ENCODE measurements at places on chromosomes 1 and 21. TPM values are rescaled to one million over a fixed set of nuclear protein-coding genes. Genes with fewer than 3 reads are reported as not detected.

- no peak for DNase-seq
These were observed 585.4 kb upstream of the PLXNA2 start for GRCh38 chr1:208829595-208829994.

GRCh38 chr1:178692564-178693327 lies 32.3 kb upstream of the RALGPS2 start:
- DNase-seq, result no peak

DNA sequence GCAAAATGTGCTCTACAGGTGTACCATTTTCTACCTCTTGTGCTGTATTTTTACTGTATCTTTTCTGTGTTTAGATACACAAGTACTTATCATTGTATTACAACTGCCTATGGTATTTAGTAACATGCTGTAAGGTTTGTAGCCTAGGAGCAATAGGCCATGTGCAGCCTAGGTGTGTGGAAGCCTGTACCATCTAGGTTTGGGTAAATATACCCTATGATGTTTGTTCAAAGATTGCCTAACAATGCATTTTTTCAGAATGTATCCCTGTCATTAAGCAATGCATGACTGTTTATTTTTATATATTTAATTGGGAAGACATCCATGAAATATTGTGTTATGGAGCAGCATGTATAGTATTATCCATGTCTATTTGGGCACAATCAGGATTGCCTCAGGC lies 11.0 kb downstream of the ETV3L start:
- DNase-seq, result no peak

GRCh38 chr21:41877901-41878830 lies 978 bp downstream of the PRDM15 start:
- DNase-seq, result peak; percentile 37

DNA sequence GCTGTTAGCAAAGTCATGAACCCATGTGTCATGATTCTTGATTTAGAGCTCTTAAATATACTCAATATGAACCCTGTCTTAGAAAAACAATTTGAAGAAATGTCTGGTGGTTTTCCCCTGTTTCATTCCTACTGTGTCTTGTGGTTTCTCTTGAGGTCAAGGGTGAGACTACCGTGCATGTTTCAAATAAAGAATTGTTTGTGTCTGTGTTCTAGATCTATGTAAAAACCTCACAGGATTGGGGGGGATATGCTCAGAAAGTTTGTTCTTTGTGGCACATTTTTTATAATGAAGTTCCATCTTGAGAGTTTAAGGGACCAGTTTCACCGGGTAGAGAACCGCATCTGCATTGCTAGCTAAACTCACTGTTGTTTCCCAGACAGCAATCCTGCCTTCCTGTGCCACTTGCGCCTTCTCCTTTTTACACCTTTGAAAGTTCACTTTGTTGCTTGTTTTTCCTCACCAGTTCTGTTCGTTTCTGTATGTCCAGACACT lies 30.9 kb upstream of the CACYBP start:
- peak; percentile 90 for DNase-seq

DNA sequence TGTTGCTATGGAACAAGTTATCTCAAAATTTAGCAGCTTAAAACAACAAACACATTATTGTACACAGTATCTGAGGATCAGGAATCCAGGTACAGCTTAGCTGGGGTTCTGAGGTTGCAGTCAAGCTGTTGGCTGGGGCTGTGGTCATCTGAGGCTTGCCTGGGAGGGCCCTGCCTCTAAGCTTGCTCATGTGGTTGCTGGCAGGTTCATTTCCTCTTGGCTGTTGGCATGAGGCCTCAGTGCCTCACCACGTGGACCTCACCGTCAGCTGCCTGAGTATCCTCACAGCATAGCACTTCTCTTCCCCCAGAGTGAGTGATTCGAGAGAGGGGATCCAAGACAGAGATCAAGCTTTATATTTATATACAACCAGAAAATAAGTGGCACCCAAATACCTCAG lies 18.6 kb downstream of the NTPCR start:
- peak; percentile 86 for DNase-seq

- no peak for DNase-seq
These were observed 162.7 kb upstream of the RUNX1 start for GRCh38 chr21:35211782-35212181.

DNA sequence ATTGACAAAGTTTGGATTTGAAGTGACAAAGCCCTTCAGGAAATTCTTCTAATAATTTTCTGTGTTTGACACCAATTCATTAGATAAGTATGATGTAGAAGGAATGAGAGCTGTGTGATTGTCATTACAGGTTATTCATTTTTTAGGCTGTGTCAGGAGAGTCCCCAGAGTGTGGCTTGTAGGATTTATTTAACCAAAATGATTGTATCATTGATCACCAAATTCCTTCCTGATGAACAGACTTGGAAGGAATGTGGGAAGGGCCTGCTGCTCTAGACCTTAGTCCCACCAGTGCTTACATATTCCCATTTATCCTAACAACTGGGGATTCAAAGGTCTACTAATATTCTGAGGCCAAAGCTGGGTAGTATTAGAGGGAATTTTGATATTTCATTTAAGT lies 383.3 kb upstream of the KAZN start:
- peak; percentile 37 for DNase-seq

DNA sequence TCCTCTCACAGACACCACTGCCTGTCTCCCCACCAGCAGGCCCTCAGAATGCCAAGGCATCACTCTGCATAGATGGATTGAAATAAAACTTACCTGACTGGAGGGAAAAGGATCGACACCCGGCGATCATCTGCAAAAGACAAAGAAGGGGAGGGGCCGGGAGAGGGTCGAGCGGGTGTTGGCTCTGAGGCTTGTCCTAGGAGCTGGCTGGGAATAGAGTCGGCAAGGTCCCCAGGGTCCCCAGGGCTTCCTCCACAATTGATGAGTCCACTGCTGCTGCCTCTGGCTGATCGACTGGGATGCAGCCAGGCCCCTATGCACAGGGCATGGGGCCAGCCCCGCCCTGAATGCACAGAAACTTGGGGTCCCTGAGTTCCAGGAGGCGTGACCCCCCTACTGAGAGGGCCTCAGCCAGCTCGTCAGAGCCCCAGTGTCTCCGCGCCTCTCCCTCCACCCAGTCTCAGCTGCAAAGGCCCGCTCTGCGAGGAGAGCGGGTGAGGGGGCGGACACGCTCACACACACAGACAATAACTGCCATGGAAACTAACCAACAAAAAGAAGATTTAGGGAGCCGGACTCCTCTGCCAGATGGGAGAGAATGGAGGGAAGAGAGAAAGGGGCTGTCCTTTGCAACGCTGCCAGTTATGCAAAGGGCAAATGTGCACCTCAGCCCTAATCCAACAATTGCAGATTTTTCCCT lies at the start of gene KLHDC8A:
TSS of gene KLHDC8A (minus strand) at position 483 of the 700 bp plus-strand sequence. CDS start 13,318 bp downstream, outside the sequence.
- DNase-seq, result no peak

DNA sequence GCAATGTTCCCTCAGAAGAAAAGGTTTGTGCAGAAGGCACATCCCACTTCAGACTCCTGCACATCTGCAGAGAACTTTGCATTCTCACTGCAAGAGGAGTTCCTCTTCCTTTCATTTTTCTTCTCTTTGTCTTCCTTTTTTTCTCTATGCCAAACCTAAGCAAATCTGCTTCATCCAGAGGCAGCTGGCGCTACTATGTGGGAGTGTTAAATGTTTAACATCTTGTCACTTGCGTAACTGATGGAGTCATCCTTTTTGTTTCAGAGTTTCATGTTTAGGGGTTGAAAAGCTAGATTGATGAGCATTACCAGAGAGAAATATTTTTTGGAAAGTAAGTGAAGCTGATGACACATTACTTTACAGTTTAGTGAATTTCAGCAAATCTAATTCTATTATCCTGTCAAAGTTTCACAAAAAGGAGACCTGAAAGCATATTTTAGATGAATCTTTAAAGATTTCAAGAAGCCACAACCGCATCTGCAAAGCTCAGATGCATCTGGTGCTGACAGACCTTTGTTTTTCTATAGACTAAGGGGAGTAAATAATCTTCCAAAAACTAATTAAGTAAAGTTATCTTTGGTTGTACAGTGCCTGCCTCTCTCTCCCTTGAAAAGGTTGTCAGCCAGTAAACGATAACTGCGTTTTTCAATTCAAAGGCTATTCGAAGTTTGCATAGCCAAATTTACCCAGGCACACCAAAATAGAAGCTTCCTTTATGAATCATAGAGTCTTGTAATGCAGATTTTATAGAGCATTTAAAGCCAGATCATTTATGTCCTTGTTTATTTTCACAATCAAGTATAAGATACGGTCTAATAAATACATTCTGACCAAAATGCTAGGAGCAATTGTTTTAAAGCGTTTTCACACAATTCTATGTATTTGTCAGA lies 1.2 kb upstream of the LRRC53 start:
- no peak for DNase-seq

- DNase-seq, result peak; percentile 43
These were observed 27.7 kb upstream of the RPTN start for GRCh38 chr1:152186556-152187285.

DNA sequence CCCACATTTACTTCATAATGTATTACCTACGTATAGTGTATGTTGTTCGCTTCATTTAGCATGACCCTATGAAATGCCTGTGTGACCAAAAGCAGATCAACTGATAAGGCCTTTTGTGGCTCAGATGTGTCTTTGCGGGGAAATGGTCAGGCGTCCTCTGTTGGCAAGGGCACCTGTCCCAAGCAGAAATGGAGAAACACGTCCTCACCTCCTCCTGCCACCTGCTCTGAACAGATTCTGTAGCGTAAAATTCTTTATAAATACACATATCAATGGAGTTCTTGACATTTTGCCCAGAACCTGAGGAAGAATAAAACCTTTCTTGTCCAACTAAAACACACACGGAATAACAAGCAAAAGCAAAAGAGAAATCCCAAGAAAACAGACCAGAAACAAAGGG lies 417.9 kb downstream of the KIF26B start:
- no peak for DNase-seq

DNA sequence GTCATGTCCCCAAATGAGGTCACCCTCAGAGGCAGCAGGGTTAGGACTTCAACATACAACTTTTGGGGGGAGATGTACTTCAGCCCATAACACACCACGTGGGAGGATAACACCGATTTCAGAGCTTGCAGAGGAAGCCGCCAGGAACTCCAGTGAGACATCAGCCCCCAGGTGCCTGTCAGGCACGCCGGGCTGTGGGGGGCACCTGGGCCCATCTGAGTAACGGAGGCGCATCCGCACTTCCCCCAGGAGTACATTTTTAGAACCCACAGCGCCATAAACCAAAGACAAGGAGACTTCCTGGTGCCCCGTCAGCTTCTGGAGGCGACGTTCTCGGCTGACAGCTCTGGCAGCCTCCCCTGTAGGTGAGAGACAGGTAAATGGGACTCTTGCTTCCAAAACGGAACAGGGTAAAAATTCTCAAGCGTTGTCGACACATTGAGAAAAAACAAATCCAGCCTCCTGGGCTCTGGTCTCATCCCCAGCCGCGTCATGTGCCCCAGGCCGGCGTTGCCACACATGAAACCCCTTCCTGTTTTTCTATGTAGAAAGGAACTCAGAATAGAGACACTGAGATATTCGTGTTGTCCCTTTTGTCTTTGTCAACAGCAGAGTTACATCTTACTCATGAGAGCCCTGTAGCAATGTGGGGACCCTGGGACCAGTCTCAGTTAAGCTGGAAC lies 93.3 kb downstream of the PDE9A start:
- DNase-seq, result no peak

DNA sequence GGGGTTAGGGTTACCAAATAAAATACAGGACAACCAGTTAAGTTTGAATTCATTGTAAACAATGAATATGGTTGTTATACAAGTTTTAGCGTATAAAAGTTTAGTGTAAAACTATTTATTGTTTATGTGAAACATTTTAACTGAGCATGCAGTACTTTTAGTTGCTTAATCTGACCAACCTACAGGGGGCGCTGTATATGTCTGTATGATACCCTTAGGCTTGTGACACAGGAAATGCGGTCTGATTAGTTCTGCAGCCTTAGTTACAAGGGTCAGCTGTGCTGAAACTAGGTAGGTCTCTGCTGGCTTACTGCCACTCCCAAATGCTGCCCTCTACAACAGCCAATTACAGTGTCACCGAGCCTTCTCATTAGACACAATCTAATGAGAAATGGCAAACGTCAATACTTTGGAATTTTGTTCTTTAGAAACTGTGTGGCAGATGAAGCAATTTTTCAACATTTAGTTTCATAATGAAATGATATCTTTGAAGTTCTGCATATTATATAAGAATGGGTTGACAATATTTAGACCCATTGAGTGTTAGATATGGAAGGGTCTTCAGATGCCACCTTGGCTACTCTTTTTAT lies 56.2 kb downstream of the NTNG1 start:
- peak; percentile 37 for DNase-seq

GRCh38 chr1:30691480-30691879 lies 31.9 kb downstream of the MATN1 start:
- no peak for DNase-seq

Gene PEX19
- 97.2 TPM for total RNA-seq

Gene CELA2B
- not detected for total RNA-seq

Gene FNDC10
- 1.1 TPM for total RNA-seq

Gene AMY2A
- not detected for total RNA-seq

Gene G0S2
- total RNA-seq, result 267 TPM

Gene FCRL5
- total RNA-seq, result not detected

Gene MTARC2
- total RNA-seq, result 1.1 TPM

Gene NUAK2
- total RNA-seq, result 6.7 TPM

Gene NR5A2
- 0.10 TPM for total RNA-seq

Gene CHI3L1
- not detected for total RNA-seq

Gene L1TD1
- not detected for total RNA-seq

Gene NCAM2
- total RNA-seq, result 3.1 TPM

Gene WDR64
- total RNA-seq, result not detected
